GM13976 (cell line): ENCODE measurements at places on chromosomes 2 and 18.

GRCh38 chr2:203104273-203104672 lies 89.6 kb downstream of the NBEAL1 start:
- DNase-seq = no peak

DNA sequence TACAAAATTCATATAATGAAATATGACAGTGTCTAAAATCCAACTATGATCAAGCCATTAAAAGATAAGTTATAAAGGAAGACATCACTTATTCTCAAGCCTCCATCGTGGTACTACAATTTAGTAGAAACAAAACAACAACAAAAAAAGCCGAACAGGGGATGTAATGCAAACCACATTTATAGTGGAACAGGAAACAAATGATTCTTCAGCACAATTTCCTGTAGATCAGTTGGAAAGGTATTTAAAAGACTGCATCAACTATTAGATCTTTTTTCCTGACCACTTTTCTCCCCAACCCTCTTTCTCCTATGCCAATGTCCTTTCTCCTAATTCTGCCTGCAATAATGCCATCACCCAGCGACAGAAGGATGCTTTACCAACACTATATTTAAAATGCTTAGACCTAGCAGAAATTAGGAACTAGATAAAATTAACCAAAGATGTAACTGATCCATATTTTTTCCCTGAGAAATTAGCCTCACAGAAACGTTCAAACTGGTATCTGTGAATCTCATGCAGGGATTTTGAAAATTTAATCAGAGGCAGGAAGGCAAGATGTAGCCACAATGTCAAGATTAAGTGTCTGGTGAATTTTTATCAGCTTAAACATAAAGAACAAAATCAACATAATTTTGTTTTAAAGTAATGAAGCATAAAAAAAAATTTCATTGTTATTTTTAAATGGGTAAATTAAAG lies 271.4 kb downstream of the TCF4 start:
- no peak for DNase-seq

- DNase-seq = no peak
Observed at GRCh38 chr2:105126336-105126735, 88.5 kb downstream of the MRPS9 start.

DNA sequence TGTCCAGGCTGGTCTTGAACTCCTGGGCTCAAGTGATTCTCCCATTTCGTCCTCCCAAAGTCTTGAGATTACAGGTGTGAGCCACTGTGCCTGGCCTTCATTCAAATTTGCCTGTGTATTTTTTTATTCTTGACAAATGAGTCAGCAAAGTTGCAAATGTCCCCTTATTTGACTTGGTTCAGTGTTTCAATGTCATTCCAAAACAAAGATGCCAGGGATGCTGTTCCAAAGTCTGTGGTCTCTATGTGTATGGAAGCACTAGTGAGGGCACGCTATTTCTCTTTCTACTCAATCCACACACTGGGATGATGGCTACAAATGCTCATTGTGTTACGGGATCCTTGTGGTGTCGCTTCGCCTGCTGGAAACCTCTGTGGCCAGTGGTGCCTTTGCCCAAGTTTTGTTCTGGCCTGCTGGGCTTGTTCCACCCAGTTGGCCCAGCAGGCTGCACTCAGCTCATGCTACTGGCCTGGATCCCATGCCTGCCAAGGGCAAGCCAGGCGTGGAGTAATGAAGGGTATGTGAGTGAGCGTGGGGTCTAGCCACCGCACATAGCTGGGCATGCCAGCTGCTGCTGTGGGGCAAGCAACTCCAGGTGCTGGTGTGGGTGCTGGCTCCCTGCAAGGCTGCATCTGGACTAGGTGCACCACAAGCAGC lies 35.6 kb downstream of the FBXO48 start:
- DNase-seq = no peak

DNA sequence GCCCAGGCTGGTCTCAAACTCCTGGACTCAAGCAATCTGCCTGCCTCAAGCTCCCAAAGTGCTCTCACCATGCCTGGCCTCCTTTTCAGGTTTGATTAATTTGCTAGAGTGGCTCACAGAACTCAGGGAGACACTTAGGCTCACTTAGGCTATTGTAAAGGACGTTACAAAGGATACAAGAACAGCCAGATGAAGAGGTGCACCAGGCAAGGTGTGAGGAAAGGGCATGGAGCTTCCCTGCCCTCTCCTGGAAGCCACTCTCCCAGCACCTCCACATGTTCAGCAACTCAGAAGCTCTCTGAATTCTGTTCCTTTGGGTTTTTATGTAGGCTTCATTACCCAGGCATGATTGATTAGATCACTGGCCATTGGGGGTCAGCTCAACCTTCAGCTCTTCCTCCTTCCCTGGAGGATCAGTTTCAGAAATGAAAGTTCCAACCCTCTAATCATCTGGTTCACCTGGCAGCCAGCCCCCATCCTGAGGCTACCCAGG lies 78.7 kb upstream of the RGPD5 start:
- DNase-seq = no peak

DNA sequence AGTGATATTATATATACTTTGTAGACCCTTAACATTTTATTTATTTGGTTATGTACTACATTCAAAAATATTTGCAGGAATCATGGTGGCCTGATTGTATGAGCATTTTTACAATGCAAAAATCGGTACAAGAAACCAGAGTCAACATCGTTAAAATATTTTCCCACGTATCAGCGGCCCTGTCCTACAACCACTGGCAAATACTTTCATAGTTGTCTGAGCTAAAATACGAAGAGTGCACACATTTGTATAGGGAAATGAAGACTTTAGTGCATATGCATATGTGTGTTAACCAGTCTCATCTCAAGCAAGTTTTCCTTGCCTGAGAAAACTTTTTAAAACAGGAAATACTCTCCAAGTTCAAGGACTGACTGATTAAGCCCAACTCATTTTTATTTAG lies 35.9 kb downstream of the CCDC102B start:
- no peak for DNase-seq

GRCh38 chr18:77635451-77635850 lies 385.8 kb downstream of the GALR1 start:
- DNase-seq = no peak

DNA sequence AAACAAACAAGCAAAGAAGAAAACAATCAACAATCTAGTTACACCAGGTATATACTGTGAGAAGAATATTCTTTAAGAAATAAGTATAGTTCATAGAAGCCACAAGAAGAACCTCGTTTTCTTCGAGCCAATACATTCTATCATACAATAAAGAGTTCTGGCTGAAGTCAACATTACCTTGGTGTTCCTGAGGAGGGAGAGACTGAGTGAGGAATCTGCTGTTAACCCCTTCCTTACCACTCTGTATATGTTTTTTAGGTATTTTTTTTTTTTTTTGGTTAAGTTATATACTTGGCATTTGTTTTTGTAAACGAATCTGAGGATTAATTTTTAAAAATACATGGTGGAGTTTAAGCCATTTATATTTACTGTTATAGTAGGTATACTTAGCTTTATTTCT lies 412.5 kb downstream of the NUP35 start:
- no peak for DNase-seq

- DNase-seq = no peak
Observed at GRCh38 chr2:23692851-23693605, 233.9 kb downstream of the ATAD2B start.

GRCh38 chr2:45541450-45541849 lies 69.6 kb downstream of the SRBD1 start:
- DNase-seq = no peak

DNA sequence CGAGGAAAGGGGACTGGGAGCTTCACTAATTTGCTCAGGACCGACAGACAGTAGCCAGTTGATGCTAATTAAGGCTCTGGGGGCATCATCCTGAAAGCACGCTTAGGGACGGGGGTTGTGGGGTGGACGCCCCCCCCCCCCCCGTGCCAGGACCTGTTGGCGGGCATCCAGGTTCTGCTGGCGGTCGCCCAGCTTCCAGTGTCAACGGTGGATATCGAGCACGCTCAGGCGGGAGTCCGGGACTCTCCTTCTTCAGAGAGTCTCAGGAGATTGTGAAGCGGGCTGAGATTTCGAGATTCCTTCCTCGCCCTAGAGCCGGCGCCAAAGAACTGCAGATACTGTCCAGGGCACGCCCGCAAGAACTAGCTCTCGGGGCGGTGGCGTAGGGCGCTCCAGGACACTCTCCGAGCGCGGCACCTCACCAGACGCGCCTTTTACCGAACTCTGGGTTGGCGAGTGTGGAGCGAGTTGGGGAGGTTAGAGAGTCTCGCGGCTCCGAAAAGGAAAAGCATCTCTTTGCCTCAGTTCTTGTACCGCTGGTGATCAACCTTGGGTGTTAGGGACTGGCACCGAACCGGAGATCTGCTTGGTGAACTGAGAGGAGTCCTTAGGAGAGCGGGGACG lies 5.6 kb downstream of the RAX start:
- peak; percentile 41 for DNase-seq

DNA sequence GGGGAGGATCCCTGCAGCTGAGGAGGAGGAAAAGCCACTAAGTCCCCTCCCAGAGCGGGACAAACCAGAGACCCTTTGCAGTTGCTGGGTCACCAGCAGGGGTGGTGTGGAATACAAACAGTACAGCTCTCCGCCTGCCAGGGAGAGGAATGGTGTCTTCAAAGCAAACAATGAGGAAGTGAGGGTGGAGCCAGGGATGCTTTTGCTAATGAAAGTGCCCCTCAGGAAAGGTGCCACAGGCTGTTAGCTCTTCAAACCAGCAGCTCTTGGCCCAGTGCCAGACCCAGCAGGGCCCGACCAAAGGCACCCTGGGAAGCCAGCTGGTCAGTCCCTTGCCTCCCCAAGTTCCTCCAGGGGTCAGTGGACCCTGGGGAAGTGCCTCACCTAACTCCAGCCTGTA lies 102.8 kb downstream of the HIBCH start:
- no peak for DNase-seq

- DNase-seq = no peak
Observed at GRCh38 chr2:12201369-12201768, 454.9 kb downstream of the LPIN1 start.
